ENCODE measurements at places on chromosomes 6 and 20. TPM values are rescaled to one million over a fixed set of nuclear protein-coding genes. Genes with fewer than 3 reads are reported as not detected.

Gene PTPRT
- 0.92 TPM for total RNA-seq

Gene SULF2
- 68.0 TPM for total RNA-seq

Gene HRH3
- 0.62 TPM for total RNA-seq

Gene TNXB
- total RNA-seq, result 214 TPM

Gene BMP5
- 13.5 TPM for total RNA-seq

Gene ADGB
- total RNA-seq, result 0.10 TPM

Gene TSPO2
- total RNA-seq, result 1.4 TPM

Gene TBC1D32
- 32.9 TPM for total RNA-seq

Gene CST3
- total RNA-seq, result 229 TPM

Gene C6orf58
- total RNA-seq, result not detected

Gene NQO2
- 7.1 TPM for total RNA-seq

Gene TRIM31
- not detected for total RNA-seq

Gene MYMX
- total RNA-seq, result 9.1 TPM

Gene LY6G6D
- total RNA-seq, result not detected

Gene ANKEF1
- total RNA-seq, result 1.8 TPM

Gene LSM2
- total RNA-seq, result 20.8 TPM

Gene ZKSCAN3
- total RNA-seq, result 9.8 TPM

Gene RAET1L
- total RNA-seq, result 3.3 TPM

Gene TMEM217
- 0.31 TPM for total RNA-seq

Gene NOL4L
- total RNA-seq, result 5.9 TPM

Gene SIRPG
- total RNA-seq, result not detected

Gene GGT7
- total RNA-seq, result 15.0 TPM

Gene ULBP3
- total RNA-seq, result 1.8 TPM
